HuH-7.5 (cell line): ENCODE measurements at places on chromosomes 1 and 21.

DNA sequence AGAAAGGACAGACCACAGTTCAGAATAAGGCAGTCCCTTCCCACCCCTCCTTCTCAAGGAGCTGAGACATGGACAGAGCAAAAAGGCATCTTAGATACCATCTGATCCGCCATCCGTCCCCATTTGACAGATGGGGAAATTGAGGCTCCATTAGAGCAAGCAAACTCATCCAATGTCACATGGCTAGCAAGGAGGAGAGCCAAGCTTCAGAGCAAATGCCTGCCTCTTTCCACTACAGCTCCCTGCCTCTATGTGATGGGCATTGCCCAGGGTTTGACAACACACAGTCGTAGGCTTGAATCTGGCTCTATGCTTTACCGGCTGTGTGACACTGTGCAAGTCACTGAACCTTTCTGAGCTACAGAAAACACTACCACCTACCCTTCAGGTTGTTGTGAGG is 3.9 kb downstream of the SLC30A2 start:
- DNase-seq: no peak

GRCh38 chr1:232150770-232151548 is 479.0 kb downstream of the SIPA1L2 start:
- no peak for DNase-seq

GRCh38 chr1:247008406-247008799 is 546 bp upstream of the ZNF695 start:
- DNase-seq: no peak

DNA sequence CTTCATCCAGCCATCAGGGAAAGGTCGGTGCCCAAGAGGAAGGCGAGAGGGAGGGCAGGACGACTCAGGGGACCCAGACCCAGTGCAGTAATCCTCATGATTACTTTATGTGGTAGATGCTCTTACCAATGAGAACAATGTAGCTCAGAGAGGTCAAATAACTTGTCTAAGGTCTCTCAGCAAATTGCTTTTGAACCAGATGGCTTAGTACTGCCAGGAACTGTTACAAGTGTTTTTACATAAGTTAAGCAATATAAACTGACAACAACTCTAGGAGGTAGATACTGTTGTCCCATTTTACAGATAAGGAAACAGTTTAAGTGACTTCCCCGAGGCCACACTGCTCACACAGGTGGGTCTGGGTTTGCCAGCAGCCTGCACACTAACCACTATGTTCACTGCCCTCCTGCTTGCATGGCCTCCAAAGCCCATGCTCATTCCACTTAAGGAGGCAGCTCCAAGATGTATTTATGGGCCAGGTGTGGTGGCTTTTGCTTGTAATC is 111.7 kb downstream of the LACTBL1 start:
- DNase-seq: no peak

DNA sequence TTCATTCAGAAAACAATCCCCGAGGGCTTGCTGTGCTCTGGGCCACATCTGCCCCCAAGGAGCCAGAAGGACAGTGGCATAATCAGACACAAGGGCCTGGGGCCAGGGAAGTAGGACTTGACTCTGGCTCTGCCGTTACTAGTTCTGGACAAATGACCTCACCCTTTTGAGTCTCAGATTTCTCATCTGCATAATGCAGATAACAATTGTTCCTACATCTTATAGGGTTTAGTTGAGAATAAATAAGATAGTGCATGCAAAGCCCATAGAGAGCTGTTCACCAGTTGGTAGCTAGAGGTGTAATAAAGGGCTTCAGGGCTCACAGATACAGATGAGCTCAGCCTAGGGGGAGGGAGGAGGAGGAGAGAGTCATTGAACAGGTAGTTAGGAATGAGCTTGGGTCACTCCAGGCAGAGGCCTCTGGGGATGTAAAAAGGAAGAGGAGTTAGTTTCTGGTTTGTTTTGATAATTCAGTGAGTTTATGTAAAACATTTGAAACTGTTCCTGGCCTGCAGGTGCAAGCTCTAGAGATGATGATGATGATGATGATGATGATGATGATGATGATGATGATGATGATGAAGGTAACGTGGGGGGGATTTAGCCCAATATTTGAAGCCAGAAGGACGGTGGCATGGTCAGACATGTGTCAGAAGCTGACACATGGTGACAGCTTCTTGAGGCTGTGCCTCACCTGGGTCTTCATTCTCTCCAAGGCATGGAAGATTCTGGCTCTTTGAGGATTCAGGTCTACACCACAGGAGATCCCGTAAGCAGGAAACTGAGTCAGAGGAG is 858 bp downstream of the LACTBL1 start:
- no peak for DNase-seq

- no peak for DNase-seq
Measured at GRCh38 chr21:33259995-33260394, 6.2 kb upstream of the IL10RB start.

- DNase-seq: peak; percentile 48
Measured at GRCh38 chr1:46133181-46133658, 791 bp upstream of the PIK3R3 start.

- DNase-seq: no peak
Measured at GRCh38 chr1:61125263-61125662, 42.9 kb downstream of the NFIA start.

GRCh38 chr1:150008699-150009098 is 1.8 kb downstream of the OTUD7B start:
- peak; percentile 39 for DNase-seq

GRCh38 chr1:173507205-173507846 is 30.2 kb downstream of the PRDX6 start:
- DNase-seq: no peak

DNA sequence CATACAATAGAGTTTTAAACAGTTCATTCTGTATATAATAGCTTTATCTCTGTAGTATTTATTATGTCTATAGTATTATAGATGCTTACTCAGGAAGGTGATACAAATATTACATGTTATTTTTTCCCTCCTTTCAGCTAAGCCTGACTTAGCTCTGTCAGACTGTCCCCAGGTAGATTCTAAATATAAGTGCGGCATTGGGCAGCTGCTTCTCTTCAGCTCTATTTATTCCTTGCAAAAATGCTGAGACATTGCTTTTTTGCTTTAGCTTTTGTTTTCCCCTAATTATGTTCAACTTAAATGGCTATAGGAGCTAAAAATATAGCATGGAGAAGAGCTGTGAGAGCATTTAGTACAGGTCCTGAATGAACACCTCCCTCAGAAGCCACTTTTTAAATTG is 203.2 kb upstream of the BEND5 start:
- no peak for DNase-seq

DNA sequence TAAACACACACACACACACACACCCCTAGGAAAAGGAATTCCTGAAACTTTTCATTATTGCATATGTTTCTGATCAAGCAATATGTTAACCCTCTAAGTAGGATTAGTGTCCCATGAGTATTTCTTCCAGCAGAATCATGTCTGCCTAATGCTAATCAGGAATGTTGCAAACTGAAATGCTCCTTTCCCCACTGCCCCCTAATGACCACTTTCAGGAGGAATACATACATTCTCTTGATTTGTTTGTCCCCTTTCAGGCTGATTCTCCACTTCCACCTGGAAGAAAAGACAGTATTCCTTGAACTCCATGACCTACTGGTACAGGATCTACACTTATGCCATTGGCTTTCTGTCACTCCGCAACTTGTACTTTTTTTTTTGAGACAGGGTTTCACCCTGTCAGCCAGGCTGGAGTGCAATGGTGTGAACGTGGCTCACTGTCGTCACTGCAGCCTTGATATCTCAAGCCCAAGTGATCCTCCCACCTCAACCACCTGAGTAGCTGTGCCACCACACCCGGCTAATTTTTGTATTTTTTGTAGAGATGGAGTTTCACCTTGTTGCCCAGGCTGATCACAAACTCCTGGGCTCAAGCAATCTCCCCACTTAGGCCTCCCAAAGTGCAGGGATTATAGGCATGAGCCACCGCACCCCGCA is 56.7 kb downstream of the LRIG2 start:
- DNase-seq: no peak

- DNase-seq: no peak
Measured at GRCh38 chr21:16872616-16873015, 640.2 kb upstream of the CXADR start.

DNA sequence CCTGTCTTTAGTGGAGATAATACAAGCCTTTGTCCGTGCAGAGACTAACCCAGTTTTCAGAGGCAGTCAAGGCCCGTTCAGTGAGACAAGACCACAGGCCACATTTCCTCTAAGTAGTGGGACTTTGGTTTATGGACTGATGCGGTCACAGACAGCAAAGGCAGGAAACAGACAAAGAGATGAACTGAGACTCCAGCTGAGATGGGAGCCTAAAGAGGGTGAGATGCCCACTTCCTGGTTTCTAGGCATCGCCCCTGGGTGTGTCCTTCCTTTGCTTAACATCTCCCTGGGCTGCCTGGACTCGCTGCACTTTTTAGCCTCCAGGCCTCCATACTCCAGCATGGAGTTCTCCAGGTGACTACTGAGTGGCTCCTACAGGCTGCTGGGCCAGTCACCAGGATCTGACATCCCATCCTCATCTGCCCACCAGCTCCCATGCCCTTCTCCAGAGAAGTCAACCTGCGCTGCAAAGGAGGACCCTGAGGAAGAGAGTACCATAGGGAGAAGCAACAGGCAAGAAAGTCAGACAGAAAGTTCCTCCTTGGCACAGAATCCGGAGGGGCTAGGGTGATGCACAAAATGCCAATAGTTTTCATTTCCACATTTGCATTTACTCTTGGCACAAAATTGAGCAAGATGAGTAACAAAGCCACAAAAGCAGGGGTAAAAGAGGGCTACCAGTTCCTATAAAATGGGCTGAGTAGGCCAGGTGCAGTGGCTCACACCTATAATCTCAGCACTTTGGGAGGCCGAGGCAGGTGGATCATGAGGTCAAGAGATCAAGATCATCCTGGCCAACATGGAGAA is 15.1 kb downstream of the THEMIS2 start:
- DNase-seq: no peak

DNA sequence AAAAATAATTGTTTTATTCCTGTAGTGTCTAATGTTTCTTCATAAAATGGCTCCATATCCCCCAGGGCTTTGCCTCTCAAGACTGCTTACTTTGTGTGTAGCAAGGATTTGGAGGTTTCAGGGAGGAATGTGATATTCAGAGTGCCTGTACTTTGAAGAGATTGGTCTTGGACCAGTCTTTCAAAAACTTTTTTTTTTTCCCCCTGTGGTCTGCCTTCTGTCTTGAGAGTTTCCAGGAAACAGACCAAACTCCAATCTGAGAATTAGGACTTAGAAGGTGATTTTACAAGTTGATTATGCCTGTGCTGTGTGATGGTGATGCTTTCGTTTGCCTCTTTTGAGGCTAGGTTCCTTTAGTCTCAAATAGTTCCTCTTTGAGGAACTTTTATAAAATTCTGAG is 25.9 kb downstream of the GABPA start:
- DNase-seq: no peak

DNA sequence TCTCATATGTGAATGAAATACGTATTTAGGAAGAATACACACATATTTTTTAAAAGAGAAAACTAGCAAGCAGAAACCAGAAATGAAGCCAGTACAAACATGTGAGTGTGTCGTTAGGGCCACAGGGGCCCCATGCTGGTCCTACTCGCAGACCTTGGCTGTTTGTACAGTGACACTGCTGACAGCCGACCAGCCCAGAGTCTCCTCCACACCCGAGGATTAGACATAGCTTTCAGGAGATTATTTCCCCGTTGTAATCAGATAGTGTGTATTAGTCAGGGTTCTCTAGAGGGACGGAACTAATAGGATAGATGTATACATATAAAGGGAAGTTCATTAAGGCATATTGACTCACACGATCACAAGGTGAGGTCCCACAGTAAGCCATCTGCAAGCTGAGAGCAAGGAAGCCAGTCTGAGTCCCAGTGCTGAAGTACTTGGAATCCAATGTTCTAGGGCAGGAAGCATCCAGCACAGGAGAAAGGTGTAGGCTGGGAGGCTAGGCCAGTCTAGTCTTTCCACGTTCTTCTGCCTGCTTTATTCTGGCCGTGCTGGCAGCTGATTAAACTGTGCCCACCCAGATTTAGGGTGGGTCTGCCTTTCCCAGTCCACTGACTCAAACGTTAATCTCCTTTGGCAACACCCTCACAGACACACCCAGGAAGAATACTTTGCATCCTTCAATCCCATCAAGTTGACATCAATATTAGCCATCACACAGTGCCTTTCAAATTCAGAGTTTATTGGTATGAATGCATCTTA is 51.2 kb downstream of the DIP2A start:
- peak; percentile 69 for DNase-seq

DNA sequence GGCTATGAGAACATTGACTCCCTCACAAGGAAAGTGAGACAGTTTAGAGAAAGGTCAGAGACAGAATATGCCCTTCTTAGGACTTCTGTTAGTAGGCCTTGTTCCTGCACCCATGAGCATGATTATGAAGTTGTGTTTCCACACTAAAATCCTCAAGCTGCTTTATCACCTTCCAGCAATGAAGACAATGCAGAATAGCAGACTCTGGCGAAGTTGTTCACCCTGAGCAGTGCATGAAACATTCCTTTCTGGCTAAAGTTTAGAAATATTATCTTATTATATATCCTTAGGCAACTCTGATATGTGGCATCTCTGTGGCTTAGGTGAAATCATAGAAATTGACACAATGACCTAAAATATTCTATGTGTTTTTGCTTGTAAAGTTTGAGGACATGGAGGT is 13.9 kb upstream of the OR2G2 start:
- DNase-seq: no peak

DNA sequence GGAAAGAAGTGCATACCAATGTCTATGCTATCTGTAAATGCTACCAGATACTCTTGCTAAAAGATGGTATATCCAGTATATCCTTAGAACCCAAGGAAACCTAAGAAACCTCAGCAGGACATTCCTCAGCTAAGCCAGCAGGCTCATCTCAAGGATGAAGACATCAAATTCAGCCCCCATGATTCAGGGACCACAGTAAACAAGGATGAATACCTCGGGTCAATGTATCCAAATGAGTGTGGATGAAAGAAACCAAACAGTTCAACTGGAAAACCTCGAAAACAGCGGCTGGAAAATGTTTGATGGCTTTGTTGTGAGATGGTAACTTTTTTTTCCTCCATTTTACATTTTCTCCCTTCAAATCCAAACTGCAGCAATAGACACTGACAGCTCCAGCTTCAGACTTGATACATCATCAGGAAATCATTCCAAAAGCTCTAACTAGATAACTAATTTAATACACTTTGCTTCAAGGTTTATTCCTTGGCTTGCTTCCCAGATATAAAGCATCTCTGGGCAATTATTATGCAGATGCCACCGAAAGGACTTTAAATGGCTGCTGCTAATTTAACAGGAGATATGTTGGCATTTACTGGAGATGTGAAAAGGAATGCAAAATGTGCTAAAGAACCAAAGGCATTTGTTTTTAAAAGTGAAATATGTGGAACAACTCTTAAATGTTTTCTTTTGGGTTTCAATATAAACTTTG is 73.6 kb downstream of the SMYD2 start:
- DNase-seq: no peak

GRCh38 chr1:154419620-154420571 is 14.8 kb downstream of the IL6R start:
- DNase-seq: no peak

- DNase-seq: no peak
Measured at GRCh38 chr1:54463259-54464030, 57.3 kb upstream of the SSBP3 start.

DNA sequence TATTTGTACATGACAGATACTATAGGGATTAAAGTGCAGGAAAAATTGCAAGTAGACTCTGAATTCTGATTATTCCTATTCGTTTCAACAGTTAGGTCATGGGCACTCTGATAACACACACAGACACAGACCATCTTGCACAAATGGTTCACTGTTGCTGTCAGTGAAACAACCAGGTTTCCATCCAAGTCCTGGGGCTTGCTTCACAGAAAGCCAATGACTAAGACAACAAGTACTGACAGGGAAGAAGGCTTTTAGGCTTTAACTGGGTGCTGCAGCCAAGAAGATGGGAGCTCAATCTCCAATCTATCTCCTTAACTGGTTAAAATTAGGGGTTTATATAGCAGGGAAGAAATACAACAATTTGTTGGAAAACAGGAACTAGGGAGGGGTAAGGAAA is 57.6 kb downstream of the RIMS3 start:
- DNase-seq: no peak
